ENCODE measurements at places on chromosomes 4 and X. TPM values are rescaled to one million over a fixed set of nuclear protein-coding genes. Genes with fewer than 3 reads are reported as not detected.

The ITIH6 gene
- not detected for total RNA-seq

The XAGE2 gene
- not detected for total RNA-seq

The NUP62CL gene
- total RNA-seq, result 3.7 TPM

The NDP gene
- total RNA-seq, result 0.16 TPM

DNA sequence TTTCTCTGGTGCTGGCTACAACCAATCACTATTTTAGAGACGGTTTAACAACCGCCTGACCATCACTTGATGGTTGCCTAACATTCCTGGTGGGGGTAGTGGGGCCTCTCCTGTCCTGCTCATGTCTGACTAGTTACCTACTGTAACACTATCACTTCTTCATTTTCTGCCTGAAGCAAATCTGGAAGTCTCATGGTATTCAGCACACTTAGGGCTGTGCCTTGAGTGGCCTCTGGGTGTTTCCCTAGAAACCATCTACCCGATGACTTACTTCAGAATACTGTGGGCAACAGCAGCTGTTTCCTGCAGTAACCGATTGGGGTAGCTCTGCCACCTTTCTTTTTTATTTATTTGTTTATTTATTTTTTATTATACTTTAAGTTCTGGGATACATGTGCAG lies 880.1 kb upstream of the INTU start:
- H3K4me3 ChIP-seq, result no peak overlapping the region
- no peak for DNase-seq
- no peaks in the 10 kb centered on the region for H3K36me3 ChIP-seq
- no peaks in the 10 kb centered on the region for H3K27me3 ChIP-seq

DNA sequence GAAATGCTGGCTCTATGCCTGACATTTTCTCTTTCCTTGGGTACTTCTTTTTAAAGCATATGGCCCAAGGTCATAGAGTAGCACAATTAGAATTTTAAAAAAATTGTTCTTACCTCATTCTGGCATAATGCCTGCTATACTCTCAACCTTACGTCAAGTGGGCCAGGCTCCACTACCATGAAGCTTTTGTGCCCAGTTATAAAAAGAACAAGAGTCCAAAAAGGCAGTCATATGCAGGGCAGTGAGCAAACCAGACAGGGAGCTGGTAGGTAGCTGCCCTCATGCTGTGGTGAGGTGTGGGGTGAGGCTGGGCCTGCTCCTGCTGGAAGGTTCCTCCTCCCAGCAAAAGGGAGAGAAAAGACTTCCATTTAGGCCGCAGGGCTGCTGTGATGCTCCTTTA lies 64.4 kb upstream of the UCP1 start:
- H3K4me3 ChIP-seq, result no peak overlapping the region
- H3K36me3 ChIP-seq, result no peaks in the 10 kb centered on the region
- no peaks in the 10 kb centered on the region for H3K4me1 ChIP-seq
- H3K27ac ChIP-seq, result no peak overlapping the region
- H3K27me3 ChIP-seq, result no peaks in the 10 kb centered on the region

DNA sequence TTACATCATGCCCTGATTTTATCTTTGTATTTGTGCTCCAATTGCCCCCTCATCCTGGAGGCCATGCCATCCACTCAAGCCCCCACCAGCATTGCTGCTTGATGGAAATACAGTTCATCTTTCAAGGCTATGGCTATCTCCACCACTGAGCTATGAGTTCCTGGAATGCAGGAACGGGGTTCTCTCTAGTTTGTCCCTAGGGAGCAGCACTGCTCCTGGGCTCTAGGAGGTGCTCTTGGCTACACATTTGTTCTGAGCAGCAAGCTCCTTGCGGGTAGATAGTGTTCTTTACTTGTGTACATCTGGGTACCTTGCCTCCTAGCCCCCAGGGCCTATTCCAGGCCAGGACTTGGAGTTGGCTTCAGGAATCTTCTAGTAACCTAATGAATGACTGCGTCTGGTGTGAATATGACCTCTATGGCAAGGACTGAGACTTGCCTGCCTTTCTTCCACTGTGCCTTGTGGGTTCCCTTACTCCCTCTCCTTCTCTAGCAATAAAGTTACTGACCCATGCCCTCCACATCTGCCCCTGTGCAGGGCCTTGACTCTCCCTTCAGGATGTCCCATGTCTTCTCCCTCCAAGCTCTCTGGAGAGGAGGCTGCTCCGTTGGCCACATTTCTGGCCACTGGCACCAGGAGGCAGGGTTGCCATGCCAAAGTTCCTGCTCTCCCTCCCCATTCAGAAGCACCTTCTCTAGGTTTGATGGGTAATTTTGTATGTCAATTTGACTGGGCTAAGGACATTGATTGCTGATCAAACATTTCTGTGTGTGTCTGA lies 7.6 kb downstream of the CITED1 start:
- H3K27me3 ChIP-seq, result peaks cover 20% of the 10 kb centered on the region
- H3K4me1 ChIP-seq, result no peaks in the 10 kb centered on the region
- DNase-seq, result no peak
- H3K4me3 ChIP-seq, result no peak overlapping the region
- H3K36me3 ChIP-seq, result no peaks in the 10 kb centered on the region
- no peak overlapping the region for H3K27ac ChIP-seq

DNA sequence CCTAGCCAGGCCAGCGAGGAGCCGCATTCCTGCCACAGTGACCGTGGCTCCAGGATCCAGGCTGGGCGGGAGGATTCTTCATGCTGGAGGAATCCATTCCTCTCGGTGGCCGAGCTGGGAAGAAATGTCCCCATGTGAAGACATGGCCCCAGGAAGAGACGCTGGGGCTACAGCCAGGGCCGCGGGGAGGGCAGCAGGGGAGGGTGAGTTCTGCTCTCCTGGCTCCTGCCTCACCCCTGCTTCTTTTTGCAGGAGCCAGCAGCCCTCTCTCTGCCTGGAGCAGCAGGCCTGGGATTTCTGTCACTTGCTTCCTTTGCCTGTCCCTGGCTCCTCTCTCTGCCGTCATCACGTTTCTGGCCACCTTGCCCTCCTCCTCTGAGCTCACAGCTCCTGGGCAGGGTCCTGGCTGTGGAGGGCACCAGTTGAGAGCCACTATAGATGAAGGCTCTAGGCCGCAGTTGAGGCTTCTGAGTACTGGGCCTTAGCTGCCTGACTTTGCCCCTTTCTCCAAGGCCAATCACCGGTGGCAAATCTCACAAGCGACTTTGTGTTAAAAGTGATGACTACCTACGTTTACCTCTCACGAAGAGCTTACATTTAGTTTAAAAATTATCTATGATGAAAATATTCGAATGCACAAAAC lies 48.3 kb downstream of the ENPP6 start:
- no peaks in the 10 kb centered on the region for H3K4me1 ChIP-seq
- no peak overlapping the region for H3K27ac ChIP-seq
- H3K4me3 ChIP-seq, result no peak overlapping the region
- H3K36me3 ChIP-seq, result no peaks in the 10 kb centered on the region
- peaks cover 4% of the 10 kb centered on the region for H3K27me3 ChIP-seq

DNA sequence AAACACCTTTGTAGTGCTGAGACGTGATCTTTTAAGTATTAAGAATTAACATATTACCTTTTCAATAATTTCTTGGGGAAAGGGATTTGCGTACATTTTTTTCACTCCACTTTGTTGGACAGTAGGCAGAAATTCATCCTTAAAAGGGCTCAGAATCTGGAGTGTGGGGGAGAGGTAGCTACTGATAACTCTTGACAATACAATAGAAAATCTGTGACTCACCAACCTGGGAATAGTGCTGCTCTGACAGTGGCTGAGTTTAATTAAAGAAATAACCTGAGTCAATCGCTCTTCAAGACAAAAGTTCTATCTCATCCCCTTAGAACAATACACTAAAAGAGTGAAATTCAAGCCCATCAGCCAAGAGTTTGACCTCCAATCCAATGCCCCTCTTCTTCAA lies 60.2 kb downstream of the SLC9A7 start:
- no peaks in the 10 kb centered on the region for H3K36me3 ChIP-seq
- DNase-seq, result no peak
- H3K4me1 ChIP-seq, result no peaks in the 10 kb centered on the region
- no peak overlapping the region for H3K4me3 ChIP-seq
- H3K27ac ChIP-seq, result no peak overlapping the region

- no peak overlapping the region for H3K4me3 ChIP-seq
- H3K36me3 ChIP-seq, result no peaks in the 10 kb centered on the region
Observed at GRCh38 chrX:46547857-46548256, 2.6 kb upstream of the ZNF674 start.

DNA sequence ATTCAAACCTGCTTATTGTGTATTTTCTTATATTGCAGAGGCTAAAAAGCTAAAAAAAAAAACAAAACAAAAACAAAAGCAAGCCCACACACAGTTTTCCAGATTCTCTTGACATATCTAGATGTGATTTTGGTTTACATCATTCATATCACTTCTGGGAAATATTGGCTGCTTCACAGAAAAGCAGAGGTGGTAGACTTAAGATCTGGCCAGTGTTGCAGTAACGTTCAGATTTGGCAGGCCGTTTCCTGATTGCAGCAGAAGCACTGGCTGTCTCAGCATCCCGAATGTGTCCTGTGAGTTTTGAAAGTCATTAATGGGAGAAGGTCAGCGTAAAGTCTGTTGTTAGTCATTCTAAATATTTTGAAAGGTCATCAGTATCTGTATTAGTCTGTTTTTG lies 2062.0 kb downstream of the ARAP2 start:
- no peaks in the 10 kb centered on the region for H3K27me3 ChIP-seq
- no peak overlapping the region for H3K4me3 ChIP-seq
- no peaks in the 10 kb centered on the region for H3K36me3 ChIP-seq
- no peak overlapping the region for H3K27ac ChIP-seq
- H3K4me1 ChIP-seq, result no peaks in the 10 kb centered on the region

- H3K4me1 ChIP-seq, result no peaks in the 10 kb centered on the region
- H3K4me3 ChIP-seq, result no peak overlapping the region
- no peak overlapping the region for H3K27ac ChIP-seq
- no peak for DNase-seq
Observed at GRCh38 chr4:112448306-112449132, 67.5 kb downstream of the NEUROG2 start.

- H3K27ac ChIP-seq, result no peak overlapping the region
- no peaks in the 10 kb centered on the region for H3K36me3 ChIP-seq
- no peak for DNase-seq
- H3K4me3 ChIP-seq, result no peak overlapping the region
- no peaks in the 10 kb centered on the region for H3K27me3 ChIP-seq
Observed at GRCh38 chr4:91621446-91621845, 682.3 kb upstream of the GRID2 start.

DNA sequence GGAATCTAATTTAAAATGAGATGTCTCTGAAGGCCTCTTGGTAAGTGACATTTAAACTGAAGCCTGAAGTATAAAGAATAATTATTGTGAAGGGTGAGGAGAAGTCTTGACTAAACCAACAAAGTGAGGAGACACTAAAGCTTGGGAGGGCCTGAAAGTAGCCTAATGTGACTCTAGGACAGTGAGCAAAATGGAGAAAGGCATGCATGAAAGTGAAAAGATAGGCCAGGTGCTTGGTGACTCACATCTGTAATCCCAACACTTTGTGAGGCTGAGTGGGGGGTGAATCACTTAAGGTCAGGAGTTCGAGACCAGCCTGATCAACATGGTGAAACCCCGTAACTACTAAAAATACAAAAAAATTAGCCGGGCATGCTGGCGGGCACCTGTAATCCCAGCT lies 46.9 kb upstream of the SMARCAD1 start:
- no peaks in the 10 kb centered on the region for H3K4me1 ChIP-seq
- no peak overlapping the region for H3K4me3 ChIP-seq
- no peaks in the 10 kb centered on the region for H3K27me3 ChIP-seq
- no peak overlapping the region for H3K27ac ChIP-seq
- no peaks in the 10 kb centered on the region for H3K36me3 ChIP-seq

DNA sequence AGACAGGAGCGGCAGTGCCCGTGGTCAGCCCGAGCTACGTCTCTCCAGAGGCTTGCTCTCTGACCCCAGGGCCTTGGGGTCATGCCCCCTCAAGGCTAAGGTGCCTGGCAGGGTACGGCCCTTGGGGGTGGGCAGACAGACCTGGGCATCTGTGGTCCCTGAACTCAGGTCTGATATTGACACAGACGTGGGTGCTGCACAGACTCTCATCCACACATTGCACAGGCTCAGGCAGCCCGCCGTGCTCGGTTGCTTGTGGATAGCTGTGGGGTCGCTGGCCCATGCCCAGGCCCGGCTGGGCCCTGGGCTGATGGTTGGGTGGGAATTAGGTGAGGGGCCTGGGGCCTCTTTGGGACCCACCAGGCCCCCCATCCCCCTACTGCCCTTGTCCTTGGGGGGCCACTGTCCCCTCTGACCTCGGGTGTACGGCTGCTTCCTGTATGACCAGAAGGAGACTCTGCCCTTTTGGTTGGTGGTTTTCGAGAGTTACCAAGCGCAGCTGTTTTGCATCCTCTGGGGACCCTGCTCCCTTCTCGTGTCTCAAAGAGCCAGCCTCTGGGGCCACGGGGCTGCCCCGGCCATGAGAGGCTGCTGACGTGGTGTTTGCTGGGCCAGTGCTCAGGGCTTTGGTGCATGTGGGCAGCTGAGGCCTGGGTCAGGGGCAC lies 10.1 kb downstream of the FGFRL1 start:
- H3K4me3 ChIP-seq, result no peak overlapping the region
- H3K36me3 ChIP-seq, result no peaks in the 10 kb centered on the region
- peaks cover 9% of the 10 kb centered on the region for H3K4me1 ChIP-seq
- no peak for DNase-seq

GRCh38 chr4:2186133-2186864 lies 55.6 kb downstream of the HAUS3 start:
- H3K4me1 ChIP-seq, result no peaks in the 10 kb centered on the region
- DNase-seq, result no peak
- no peak overlapping the region for H3K27ac ChIP-seq
- no peak overlapping the region for H3K4me3 ChIP-seq
- H3K27me3 ChIP-seq, result no peaks in the 10 kb centered on the region

DNA sequence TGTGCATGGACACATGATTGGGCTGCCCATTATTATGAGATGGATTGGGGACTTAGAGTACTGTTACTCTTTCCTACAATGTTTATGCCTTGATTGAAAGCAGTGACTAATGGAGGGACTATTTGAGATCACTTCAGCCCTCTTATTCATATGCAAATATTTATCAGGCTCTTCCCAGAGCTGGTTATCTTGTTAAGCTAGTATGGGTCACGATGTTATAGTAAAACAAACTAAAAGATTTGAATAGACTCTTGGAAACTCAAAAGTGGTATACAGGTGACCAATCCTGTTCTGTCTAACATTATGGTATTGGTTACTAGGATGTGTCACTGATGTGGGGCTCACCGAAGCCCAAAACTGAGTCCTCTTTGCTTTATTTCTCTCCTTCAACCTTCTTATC lies 306.2 kb upstream of the CASK start:
- no peaks in the 10 kb centered on the region for H3K36me3 ChIP-seq
- no peaks in the 10 kb centered on the region for H3K27me3 ChIP-seq
- no peak overlapping the region for H3K27ac ChIP-seq
- no peak overlapping the region for H3K4me3 ChIP-seq
- DNase-seq, result no peak

DNA sequence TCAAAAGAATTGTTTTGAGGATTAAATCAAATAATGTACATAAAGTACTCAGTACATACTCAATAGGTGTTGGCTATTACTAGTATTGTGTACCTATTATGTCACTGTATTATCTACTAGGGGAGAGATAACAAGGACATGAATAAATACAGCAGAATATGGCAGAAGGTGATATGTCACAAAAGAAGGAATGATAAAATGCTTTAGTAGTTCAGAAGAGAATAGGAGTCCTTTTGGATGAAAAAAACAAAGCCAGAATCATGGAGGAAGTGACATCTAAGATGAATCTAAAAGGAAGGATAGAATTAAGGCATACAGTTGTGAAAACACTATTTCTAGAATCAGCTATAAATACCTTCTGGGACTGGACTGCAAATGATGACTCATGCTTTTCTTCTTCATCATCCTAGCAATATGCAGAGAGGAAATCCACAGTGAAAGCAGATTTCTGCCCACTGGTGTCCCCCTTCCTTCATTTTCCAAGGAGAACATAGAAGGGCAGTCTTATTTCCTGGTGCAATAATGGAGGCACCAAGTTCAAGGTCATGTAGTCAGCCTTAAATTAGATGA lies 98.7 kb downstream of the GLUD2 start:
- no peak for DNase-seq
- no peaks in the 10 kb centered on the region for H3K4me1 ChIP-seq
- H3K36me3 ChIP-seq, result no peaks in the 10 kb centered on the region
- H3K27ac ChIP-seq, result no peak overlapping the region
- H3K4me3 ChIP-seq, result no peak overlapping the region
- H3K27me3 ChIP-seq, result no peaks in the 10 kb centered on the region
